Hindlimb muscle (tissue), 1 donor: ENCODE measurements at places on chromosomes 2 and 18.

DNA sequence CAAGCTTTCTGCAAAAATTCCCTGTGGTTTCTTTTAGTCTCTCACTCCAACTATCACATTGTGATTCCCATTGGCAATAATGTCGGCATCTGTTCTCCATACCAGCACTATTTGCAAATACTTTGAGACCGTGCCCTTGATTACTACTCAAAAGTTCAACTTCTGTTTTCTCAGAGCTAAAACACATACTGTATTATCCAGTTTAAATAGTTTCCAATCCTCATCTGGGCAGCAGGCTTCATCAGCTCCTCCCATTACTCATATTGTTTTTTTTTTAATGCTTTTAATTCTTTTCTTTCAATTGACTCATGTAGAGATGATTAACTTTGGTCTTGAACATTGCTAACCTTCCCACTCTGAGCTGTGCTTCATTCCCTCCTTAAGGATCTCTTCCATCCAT lies 135.8 kb downstream of the METTL8 start:
- no peak for DNase-seq

- no peak for DNase-seq
Measured at GRCh38 chr2:11521775-11522174, 12.1 kb upstream of the GREB1 start.

- no peak for DNase-seq
Measured at GRCh38 chr2:239917957-239918481, 107.1 kb downstream of the NDUFA10 start.

- no peak for DNase-seq
Measured at GRCh38 chr2:127074358-127074757, 32.6 kb downstream of the BIN1 start.

GRCh38 chr2:118596620-118597019 lies 250.8 kb downstream of the EN1 start:
- no peak for DNase-seq

- no peak for DNase-seq
Measured at GRCh38 chr2:113910967-113911678, 21.2 kb downstream of the ACTR3 start.

DNA sequence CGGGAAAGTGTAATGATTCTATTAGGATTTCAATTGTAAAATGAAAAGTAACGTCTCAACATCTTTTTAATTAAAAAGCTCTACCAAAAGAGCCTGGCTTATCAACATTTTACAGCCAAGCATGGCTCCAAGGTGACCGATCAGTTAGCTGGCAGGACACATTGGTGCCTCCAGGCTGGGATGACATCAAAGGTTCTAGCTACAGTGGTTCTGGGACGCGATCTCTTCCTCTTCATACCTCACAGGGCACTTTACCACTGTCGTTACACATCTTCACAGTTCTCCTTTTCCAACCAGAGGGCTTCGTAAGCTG lies 693 bp downstream of the ORC2 start:
- no peak for DNase-seq

DNA sequence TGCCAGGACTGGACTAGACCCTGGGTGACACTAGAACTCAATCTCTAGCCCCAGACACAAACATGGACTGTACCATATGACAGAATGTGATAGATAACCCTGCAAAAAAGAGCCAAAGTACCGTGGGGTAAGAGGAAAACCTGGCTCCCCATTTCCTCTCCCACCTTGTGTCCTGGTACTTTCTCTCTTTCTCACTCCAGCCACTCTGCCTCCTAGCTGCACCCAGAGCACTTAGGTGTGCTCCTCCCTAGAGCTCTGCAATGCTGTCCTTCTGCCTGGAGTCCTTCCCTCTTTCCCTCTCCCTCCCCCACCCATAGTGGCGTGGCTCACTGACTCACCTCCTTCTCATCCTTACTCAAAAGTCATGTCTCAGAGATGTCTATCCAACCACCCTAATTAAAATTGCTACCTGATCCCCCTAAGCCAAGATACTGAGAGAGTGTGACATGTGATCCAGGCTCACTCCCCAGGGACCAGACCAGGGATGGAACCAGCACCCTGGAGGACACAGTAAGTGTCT lies 171.3 kb downstream of the LOXHD1 start:
- DNase-seq: no peak

- DNase-seq: no peak
Measured at GRCh38 chr18:22226801-22227200, 57.4 kb downstream of the GATA6 start.

GRCh38 chr2:189587780-189588179 lies 7.2 kb upstream of the SLC40A1 start:
- no peak for DNase-seq

GRCh38 chr2:129827311-129828090 lies 152.0 kb upstream of the RAB6C start:
- no peak for DNase-seq

DNA sequence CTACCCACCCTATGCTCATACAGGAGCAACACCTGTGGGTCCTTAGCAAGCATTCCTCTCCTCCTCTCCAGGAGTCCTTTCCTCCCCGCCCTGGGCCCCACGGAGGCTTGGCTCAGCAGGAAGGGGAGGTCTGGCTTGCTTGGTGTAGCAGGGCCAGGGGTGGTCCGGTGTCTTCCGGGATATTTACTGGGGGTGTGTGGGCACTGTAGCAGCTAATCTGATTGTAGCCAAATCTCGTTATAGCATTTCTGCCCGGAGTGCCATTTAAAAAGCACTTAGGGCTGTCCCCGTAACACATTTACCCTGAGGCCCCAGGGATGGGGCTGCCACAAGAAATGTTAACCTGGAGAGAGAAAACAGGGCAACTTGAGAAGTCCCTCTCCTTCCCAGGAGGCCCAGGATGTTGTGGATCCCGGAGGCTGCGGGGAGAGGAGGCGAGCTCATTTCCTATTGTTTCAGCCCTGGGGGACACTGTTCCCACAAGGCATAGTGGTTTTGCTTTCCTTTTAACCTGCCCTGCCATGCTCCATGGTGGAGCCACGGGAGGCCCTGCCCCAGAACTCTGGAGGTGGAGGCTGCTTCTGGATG lies 134.5 kb downstream of the CLIP4 start:
- DNase-seq: no peak

- DNase-seq: no peak
Measured at GRCh38 chr2:159089543-159089942, 121.1 kb downstream of the TANC1 start.

- DNase-seq: no peak
Measured at GRCh38 chr18:22841840-22842239, 91.3 kb upstream of the RBBP8 start.

- peak; percentile 49 for DNase-seq
Measured at GRCh38 chr2:136386046-136386445, 268.1 kb upstream of the CXCR4 start.

DNA sequence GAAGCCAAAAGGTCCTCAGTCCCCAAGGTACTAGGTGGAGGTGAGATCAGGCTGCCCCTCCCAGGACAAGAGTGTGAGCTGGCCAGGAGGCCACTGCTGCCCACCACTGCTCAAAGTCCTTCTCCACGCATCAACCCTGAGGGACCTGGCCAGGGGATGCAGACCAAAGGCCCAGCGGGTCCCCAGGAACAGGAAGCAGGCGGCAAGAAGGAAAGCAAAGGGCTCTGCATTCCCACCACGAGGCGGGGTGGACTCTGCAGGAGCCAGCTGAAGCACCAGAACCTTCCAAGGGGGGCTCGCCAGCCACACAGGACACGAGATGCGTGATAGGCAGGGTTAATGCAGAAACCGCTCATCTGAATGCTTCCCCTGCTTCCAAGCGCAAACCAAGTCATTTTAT lies 67.4 kb downstream of the TFCP2L1 start:
- DNase-seq: no peak

DNA sequence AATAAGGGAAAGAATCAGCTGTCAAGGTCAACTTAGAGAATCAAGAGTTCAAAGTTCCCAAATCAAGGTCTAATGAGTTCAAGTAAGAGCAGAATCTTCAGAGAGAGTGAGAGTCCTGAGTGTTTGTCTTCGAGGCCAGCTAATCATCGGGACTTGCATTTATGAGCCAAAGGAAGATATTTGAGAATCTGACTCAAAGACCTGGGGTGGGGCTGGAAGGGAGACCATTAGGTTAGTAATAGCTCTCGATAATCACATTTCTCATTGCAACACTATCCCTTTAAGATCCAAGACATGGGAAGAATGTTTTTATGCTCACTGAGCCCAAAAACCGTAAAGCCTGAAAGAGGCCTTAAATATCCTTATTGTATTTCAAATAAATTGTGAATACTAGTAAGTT lies 72.0 kb upstream of the FSHR start:
- DNase-seq: no peak

DNA sequence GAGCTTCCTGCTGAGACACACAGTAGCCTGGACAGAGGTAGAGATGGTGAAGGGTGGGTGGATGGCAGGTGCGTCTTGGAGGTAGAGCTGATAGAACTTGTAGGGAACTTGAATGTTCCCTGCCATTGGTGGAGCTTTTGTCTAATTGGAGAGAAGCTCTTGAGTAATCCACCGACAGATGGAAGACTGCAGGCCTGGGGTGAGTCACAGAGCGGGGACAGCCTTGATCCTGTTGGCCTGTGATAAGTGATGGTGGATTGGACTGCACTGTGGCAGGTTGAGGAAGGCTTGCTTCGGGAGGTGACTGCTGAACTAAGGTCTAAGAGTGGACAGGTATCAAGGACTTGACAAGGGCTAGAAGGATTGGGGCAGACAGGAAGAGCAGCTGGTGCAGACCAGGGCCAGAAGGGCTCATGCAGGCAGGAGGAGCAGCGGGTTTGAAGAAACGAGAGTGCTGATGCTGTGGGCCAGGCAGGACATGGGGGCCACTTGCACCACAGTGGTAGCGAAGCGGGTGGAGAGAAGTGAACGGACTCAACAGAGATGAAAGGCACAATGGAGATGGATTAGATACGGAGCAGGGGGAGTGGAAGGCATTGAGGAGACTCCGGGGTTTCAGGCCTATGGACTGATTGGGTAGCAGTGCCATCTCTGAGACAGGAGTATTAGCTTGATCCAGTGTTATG lies 16.3 kb downstream of the CABLES1 start:
- DNase-seq: no peak

GRCh38 chr2:147713349-147713748 lies 131.5 kb upstream of the ACVR2A start:
- no peak for DNase-seq

- DNase-seq: no peak
Measured at GRCh38 chr2:2044269-2045057, 286.6 kb downstream of the MYT1L start.

- no peak for DNase-seq
Measured at GRCh38 chr2:98037666-98038336, 42.1 kb upstream of the TMEM131 start.

- DNase-seq: no peak
Measured at GRCh38 chr2:155696571-155696970, 636.0 kb downstream of the NR4A2 start.

DNA sequence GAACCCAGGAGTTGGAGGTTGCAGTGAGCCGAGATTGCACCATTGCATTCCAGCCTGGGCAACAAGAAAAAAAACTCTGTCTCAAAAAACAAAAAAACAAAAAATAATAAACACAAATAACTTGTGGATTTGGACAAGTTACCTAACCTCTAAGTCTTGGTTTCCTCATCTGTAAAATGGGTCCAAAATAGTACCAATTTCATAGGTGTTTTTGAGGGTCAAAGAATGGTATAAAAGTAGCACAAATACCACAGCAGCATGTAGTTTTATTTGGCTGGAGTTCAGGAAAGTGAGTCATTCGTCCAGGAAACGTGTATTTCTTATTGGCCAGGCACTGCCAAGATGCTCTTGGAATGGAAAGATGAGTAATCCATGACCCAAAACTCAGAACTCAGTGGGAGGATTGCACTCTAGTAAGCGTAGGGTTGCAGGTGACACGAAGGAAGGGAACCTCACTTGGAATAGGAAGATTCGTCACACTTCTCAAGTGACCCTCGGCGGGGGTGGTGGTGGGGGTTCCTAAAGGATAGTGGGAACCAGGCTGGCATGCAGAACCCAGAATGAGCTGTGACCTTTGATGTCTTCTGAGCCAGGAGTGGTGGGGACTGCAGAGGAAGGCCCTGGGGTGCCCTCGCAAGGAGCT lies 24.4 kb downstream of the GRHL1 start:
- DNase-seq: peak; percentile 47

- no peak for DNase-seq
Measured at GRCh38 chr2:204289066-204289465, 256.2 kb upstream of the PARD3B start.

DNA sequence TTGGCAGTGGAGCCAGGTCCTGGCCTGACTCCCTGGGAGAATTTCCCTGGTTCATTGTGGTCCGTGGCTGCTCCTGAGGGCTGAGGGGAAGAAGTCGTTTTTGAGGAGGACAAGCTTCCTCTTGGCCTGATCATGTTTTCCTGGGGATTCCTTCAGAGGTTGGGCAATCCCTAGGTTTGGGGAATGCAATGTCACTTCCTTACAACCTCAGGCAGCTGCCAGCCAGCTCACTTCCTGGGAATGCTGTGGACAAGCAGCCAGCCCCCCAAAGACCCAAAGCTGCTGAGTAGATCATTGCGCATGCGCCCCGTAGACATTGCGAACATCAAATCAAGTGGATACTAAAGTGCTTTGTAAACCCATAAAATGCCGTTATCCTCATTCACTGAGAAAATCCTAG lies 7.7 kb upstream of the DNMT3A start:
- DNase-seq: no peak

- no peak for DNase-seq
Measured at GRCh38 chr2:191740016-191740419, 62.1 kb downstream of the NABP1 start.

DNA sequence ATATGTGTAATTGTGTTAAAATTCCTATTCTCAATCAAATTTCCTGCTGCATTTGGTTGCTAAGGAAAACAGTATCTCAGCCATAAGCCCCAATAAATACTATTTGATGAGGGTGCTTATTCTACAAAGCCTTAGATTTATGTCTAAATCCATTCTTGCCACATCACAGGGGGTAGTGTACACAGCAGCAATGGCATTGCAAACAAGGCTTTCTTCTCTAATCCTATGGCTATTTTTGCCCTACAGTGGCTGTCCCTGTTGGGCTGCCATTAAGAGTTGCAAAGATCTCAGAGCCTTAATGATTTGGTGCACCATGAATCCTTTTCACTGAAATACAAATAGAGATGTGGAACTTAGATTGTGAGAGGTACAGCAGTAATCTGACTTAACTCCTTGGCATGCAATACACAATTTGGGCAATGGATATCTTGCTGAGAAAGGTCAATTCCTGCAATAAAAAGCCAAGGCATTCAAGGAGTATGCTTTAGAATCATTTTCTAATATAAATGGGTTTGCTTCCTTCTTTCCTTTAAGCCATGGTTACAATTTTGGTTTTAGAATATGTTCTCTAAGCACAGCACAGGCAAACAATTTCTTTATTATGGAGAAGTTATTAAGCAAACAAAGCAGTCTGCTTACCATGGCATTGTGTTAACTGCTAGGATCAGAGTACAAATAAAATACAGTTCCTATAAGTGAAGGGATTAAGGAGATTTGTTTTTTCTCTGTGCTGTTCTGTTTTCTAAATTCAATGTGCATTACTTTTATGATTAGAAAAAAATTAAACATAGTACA lies 69.8 kb upstream of the CD302 start:
- no peak for DNase-seq

DNA sequence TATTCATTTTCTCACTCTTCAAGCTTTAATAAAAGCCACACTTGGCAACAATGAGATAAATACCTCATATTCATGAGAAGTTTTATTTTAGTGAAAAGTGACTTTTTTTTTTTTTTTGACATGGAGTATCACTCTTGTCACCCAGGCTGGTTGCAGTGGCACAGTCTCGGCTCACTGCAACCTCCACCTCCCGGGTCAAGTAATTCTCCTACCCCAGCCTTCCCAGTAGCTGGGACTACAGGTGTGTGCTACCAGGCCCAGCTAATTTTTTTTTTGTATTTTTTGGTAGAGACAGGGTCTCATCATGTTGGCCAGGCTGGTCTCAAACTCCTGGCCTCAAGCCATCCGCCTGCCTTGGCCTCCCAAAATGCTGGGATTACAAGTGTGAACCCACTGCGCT lies 47.0 kb downstream of the FRZB start:
- DNase-seq: no peak

GRCh38 chr2:177187631-177188312 lies 24.8 kb upstream of the HNRNPA3 start:
- no peak for DNase-seq
